Suppressor macrophage (primary cell): ENCODE measurements at places on chromosomes 12 and 14.
A peak's percentile ranks its signal among the peaks of the same experiment; 100 is the strongest.

- peak; percentile 62 for DNase-seq
Measured at GRCh38 chr12:112606611-112607365, 184.8 kb upstream of the RPH3A start.

DNA sequence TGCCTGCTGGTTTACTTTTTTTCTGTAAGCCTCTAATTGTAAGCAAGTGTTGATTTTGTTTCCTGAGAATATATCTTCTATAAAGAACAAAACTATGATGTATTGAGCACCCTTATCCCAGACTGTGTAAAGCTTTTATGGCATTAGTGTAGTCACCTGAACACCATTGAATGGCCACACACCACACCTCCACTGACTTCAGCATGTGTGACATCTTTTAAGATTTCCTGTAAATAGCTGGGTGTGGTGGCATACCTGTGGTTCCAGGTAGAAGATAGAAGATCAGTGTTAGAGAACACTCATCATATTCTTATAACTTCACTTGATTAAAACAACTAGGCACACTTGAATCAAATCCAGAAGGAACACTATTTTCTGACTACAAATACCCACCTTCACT lies 51.3 kb downstream of the WBP11 start:
- no peak for DNase-seq

- DNase-seq: no peak
Measured at GRCh38 chr12:52364061-52364460, 3.2 kb downstream of the KRT85 start.

GRCh38 chr14:22296722-22297121 lies 292.3 kb downstream of the DAD1 start:
- no peak for DNase-seq

DNA sequence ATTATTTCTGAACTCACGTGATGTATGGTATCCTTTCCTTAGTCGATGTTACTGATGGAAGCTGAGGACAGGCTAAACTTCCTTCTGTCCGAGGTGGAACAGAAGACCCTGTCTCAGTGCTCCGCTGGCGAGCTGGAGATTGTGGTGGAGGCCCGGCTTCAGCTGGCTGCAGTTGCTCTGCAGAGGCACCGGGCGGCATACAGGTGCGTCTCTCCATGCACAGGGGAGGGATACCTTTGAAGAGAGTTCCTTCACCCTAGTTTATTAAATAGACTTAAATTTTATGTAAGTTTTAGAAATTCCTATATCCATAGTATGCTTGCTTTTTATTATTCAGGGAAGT lies 186.7 kb upstream of the NEDD1 start:
- DNase-seq: peak; percentile 24

DNA sequence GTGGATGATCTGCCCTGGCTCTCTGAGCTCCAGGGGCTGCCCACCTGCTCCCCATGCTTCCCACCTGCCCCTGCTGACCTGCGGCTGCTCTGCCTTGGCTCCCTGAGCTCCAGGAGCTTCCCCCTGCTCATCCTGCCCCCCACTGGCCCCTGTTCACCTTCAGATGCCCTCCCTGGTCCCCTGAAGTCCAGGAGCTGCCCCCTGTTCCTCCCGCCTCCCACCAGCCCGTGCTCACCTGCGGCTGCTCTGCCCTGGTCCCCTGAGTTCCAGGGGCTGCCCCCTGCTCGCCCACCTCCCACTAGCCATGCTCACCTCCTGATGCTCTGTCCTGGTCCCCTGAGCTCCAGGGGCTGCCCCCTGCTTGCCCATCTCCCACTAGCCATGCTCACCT lies 219.7 kb downstream of the TMEM121 start:
- no peak for DNase-seq

DNA sequence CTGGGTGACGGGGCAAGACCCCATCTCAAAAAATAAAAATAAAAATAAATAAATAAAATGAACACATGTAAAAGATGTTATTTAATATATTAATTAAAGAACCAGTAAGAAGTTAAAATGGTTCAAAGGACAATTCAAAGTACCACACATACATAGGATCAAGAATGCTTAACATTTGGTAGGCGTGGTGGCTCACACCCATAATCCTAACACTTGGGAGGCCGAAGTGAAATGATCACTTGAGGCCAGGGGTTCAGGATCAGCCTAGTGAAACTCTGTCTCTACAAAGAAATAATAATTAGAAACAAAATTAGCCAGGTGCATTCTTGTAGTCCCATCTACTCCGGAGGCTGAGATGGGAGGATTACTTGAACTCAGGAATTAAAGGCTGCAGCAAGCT lies 53.3 kb downstream of the SPATS2 start:
- no peak for DNase-seq

DNA sequence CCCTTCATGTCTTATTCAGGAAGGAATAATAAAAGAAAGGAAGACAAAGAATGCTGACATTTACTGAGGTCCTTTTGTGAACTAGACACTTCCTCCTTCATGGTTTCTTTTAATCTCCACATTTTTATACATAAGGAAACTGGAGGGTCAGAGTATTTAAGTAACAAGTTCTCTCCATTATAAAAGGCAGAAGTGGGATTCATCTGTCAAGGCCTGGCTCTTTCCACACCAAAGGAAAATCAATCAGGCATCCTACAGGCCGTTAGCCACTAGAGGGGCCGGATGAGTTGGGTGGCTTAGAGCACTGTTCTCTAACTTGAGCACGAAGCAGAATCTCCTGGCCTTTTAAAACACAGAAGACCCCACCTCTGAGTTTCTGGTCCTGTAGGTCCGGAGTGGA lies 36.8 kb upstream of the NINJ2 start:
- DNase-seq: peak; percentile 27

GRCh38 chr12:119385659-119386058 lies 51.1 kb downstream of the CCDC60 start:
- DNase-seq: no peak

GRCh38 chr14:36363704-36364103 lies 43.3 kb upstream of the MBIP start:
- no peak for DNase-seq

- no peak for DNase-seq
Measured at GRCh38 chr12:52127683-52128450, 48.4 kb downstream of the SMIM41 start.

DNA sequence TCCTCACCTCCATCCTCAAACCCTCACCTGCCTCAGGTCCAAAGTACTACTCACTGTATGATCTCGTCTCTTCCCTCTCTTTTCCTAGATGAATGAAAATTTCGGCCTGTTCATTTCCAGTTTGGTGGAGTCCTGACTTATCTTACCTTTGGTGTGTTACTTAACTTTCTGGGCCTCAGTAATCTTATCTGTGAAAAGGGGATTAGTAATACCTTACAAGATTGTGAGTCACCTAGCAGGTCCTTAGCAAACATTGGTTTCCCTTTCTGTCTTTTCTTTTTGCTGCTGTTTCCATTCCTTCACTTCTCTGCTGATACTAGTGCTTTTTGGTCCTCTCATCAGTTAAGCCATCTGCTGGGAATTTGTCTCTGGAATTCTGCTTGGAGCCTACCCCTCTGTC lies 52.8 kb downstream of the AKAP6 start:
- DNase-seq: no peak

DNA sequence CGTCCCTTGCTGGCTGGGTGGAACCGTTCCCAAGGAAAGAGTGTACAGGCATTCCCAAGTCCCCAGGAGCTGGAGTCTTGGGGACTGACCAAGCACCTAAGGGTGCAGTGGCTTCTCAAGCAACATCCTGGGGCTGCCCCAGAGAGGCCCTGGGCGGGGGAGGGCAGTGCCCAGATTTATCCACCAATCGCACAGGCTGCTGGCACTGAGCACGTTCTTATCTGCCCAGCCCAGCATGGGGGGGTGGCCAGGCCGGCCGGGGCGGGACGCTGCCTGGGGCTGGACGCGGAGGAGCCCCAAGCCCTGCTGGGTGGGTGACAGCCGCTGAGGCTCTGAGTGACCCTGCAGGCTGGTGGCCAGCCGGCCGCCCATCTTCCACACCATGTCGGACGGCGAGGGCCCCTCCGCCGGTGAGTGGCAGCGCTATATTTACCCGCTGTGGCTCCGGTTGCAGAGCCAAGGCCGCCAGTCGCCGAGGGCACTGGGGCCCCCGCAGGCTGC lies 53.4 kb downstream of the CYP46A1 start:
- no peak for DNase-seq

DNA sequence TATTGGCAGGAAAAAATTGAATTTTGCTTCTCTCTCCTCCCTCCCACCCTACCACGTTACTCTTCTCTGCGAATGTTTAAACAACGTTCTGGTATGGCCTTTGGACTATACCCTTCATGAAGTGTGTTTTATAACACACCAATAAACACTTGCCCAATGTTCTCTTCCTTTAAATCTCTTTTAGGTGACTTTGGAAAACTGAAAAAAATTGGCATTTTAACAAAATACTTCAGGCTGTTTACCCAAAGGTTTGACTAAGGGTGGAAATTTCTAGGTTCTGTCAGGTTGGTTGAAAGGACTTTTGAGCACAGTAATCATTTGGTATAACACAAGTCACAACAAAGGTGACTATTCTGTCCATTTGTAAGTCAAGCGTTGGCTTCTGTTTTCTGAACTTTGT lies 446.8 kb downstream of the AEBP2 start:
- DNase-seq: no peak

DNA sequence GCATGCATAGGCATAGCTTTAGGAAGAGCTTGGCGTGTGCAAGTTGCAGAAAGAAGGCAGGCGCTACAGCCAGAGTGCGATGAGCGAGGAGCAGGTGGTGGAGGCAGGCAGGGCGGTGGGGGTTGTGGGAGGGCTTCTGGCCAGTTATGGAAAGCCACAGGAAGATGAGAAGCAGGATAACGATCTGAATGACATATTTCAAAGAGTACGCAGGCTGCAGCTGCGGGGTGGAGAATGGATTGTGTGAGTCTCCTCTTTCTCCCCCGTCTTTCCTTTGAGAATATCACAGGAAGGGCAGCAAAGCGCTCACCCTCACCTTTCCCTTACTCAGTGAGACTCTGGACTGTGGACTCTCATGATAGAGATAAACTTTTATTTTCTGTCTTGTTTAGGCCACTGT lies 48.7 kb upstream of the PLXNC1 start:
- DNase-seq: no peak

DNA sequence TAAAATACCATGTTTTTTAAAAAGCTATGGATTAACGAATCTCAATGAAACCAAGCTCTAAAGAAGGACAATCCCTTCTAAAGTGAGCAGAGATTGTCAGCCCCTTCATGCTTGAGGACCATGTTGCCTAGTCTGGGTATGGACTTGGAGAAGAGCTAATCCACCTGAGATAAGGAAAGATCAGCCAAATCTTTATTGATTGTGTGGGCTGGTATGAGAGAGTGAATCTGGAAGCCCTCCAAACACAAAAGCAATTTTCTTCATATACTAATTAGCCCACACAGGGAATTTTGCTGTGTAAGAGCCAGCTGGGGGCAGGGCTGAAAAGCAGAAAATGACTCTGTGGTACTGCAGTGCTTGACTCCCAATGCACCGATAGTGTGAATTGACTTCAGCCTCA lies 47.4 kb upstream of the DICER1 start:
- DNase-seq: no peak

DNA sequence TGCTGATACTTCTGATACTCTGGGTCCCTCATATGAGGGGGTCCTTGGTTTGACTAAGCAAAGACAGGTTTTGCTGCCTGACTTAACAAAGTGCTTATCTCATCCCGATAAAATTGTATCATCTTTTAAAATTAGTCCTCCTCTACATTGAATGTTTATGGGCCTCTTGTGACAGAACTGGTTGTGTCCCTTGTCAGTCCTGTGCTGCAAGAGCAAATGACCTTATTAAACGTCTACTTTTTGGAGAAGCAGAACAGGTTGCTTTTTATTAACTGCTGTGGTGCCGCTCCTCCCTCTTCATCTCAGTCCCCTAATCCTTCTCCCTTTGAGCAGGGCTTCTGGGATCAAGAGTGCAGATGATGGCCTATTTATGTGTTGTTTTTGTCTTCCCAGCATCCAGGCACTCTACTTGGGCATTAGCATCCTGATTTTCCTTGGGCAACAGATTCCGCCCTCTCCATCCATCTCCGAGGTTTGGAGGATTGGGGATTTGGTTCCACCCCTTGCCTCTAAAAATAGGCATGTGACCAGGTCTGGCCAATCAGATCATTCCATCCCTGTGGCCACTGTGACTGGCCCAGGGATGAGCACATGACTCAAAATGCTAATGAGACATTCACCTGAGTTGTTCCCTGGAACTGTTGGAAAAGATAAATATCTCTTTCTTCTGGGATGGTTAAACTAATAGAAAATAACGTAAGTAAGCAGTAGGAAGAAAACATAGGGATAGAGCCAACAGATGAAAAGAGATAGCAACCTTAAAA lies 2.9 kb upstream of the DENR start:
- DNase-seq: no peak
